ENCODE measurements at places on chromosomes 12 and 14.

DNA sequence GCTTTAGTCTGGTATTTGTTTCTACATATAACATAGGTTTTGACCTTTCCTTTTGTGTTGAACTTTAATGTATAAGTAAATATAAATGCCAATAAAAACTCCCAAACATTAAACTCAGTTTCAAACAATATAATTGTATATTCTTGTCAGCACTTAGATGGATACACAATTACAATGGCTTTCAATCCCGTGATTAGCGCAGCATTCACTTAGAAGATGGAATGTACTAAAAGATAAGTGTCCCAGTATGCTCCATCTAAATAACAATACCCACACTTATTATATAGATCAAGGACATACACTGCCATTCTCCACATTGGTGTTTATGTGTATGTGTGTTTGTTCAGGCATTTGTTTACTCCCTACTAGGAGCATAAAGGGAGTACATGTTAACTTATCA lies 193.1 kb downstream of the SOX5 start:
- DNase-seq: no peak

GRCh38 chr12:7868391-7868790 lies 4.3 kb downstream of the SLC2A14 start:
- no peak for DNase-seq

DNA sequence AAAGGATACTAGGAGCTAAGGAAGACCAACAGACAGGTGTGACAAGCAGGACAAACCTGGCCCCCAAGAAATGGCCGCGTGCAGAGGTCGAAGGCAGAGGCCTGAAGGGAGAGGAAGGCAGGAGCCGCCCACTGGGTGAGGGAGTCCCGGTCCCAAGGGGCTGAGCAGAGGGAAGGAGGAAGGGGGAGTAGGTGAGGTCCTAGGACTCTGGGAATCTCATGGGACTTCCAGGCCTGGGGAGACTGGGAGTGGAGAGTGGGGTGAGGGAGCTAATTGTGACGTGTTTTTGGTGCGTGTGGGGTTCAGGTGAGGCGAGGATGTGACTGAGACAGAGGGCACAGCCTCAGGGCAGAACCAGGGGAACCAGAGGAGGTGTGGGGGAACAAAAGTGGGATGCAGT lies 11.7 kb upstream of the FLVCR2 start:
- no peak for DNase-seq

DNA sequence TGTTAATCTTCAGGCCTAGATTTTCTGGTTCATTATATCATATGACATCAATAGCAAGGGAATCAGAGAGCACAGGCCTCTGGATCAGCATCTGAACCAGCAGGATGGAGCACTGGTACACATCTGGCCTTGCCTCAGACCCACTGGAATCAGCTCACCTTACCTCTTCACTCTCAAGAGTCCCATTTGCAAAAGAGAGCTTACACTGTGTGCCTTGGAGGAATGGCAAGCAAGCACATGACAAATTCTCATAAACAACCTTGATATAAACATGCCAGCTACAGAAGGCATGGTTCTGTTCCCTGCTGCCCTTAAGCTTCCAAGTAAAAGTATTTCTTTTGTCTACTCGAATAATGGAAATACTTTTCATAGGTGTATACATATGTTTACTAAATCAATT lies 128.6 kb upstream of the CPM start:
- DNase-seq: no peak

DNA sequence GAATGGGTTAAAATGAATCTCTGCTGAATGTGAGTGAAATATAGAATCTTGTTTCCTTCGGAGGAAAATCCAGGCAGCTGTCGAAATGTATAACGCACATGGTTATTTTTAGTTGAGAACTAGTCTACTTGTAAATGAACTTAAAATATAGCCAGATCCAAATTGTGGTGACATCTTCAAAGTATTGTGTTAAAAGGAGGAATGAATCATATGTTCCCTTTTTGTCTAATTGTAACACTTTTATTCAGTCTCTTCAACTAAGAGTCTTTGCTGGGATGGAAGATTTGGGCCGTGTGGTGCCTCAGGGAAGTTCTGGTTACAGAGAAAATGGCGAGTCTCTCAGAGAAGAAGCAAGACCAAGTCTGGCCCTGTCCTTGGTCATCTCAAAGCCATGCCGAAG lies 82.5 kb downstream of the SLC4A8 start:
- no peak for DNase-seq

GRCh38 chr14:83071888-83072501 lies 1538.3 kb upstream of the SEL1L start:
- no peak for DNase-seq

- no peak for DNase-seq
Measured at GRCh38 chr12:31732926-31733548, 4.2 kb upstream of the AMN1 start.

GRCh38 chr14:48726080-48726642 lies 860.0 kb downstream of the RPS29 start:
- no peak for DNase-seq
